ENCODE measurements at places on chromosomes 4 and X.

DNA sequence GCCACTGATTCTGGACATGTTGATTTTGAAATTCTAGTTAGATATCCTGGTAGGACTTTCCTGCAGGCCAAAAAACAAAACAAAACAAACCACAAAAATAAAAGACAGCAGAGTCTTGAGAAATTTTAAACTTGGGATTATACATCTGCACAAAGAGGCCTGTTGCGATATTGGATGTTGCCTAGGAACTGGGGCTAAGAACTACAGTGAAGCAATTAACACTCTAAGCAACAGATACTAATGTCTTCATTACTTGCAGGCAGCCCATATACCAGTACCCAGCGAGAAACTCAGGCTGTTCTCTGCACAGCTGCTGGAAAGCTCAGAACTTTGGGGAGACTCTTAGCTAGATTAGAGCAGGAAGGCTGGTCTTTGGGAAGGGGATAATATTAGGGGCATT lies 69.1 kb upstream of the SCOC start:
- no peak for DNase-seq

GRCh38 chr4:128858879-128859671 lies 49.6 kb downstream of the JADE1 start:
- DNase-seq = no peak

DNA sequence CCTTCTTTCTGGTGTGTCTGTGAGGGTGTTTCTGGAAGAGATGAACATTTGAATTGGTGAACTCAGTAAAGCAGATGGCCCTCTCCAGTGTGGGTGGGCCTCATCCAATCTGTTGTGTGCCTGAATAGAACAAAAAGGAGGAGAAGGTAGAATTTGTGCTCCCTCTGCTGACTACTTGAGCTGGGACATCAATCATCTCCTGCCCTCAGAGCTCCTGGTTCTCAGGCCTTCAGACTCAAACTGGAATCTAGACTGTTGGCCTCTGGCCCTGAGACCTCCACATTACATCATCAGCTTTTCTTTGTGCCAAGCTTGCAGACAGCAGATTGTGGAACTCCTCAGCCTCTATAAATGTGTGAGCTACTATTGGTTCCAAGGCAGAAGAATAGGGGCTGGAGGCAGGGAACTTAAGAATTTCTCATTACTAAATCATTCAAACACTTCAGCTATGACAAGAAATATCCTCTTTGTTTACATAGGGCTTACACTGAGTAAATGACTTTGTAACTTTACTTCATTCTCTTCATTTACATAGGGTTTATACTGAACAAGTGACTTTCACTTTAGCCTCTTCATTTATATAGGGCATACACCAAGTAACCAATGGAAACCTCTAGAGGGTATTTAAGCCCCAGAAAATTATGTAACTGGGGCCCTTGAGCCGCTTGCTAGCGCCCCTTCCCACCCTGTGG lies 86.9 kb upstream of the NWD2 start:
- no peak for DNase-seq

DNA sequence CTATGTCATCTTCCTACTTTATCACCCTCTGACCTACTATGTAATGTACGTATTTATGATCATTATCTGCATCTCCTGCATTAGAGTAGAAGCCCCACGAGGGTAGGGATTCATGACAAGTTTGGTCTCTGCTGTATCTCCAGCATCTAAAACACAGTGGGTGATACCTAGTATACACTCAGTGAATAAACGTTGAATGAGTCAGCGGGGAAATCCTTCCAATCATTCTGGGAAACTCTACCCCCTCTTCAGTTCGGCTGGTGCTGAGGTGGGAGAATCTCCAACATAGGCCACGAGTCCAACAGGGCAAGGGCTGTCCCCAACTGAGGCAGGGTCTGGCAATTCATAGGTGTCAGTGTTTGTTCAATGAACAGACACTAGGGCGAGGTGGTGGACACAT lies 74.4 kb upstream of the EFNB1 start:
- DNase-seq = no peak

GRCh38 chr4:85886665-85887064 lies 411.7 kb downstream of the ARHGAP24 start:
- DNase-seq = no peak

GRCh38 chrX:80667967-80668366 lies 141.7 kb downstream of the BRWD3 start:
- no peak for DNase-seq

- no peak for DNase-seq
Measured at GRCh38 chr4:62135565-62136156, 935.5 kb downstream of the ADGRL3 start.

- no peak for DNase-seq
Measured at GRCh38 chr4:150328496-150328895, 250.3 kb downstream of the DCLK2 start.

DNA sequence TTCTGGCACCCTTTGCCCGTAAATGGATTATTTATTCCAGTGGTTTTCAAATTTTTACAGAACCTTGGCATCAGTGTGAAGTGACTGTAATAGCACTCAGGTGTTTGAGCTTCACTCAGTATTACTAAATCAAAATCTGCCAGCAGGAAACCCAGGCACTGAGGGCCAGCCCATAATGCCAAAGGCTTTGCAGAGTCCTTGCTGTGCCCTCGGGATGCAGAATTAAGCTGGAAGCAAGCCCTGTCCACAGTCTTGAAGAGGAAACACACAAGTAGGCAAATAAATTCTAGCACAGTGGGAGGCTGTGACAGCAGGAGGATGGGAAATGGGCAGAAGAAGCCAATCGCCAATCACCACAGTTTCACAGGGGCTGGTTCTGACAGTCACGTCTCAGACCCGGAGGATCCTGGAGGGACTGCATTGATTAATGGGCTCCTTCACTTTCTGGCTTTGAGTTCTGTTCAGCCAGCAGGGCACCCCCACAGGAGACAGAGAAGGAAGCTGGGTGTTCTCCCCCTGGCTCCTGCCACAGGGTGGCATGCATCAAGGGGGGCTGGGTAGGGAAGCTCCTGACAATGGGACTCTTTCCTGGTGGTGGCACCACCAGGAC lies 138.8 kb downstream of the MTNR1A start:
- no peak for DNase-seq

GRCh38 chrX:20225488-20225833 lies 41.2 kb downstream of the RPS6KA3 start:
- DNase-seq = no peak

DNA sequence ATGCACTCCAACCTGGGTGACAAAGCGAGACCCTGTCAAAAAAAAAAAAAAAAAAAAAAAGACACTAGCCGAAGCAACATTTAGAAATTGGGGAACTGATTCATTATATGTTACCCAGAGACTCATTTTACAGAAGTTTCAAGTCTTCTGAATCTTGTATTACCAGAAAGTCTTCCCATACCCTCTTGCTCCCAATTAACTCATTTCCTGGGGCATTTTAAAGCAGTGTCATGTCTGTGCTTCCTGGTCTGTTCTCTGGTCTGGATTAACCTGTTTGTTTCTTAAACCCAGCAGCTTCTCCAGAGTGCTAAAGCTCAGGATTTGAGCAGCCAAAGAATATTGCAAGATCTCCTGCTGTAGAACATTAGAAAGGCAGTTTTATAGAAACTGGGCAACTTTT lies 43.7 kb downstream of the FRMPD3 start:
- DNase-seq = no peak

GRCh38 chr4:23290656-23291055 lies 597.9 kb downstream of the GBA3 start:
- no peak for DNase-seq

DNA sequence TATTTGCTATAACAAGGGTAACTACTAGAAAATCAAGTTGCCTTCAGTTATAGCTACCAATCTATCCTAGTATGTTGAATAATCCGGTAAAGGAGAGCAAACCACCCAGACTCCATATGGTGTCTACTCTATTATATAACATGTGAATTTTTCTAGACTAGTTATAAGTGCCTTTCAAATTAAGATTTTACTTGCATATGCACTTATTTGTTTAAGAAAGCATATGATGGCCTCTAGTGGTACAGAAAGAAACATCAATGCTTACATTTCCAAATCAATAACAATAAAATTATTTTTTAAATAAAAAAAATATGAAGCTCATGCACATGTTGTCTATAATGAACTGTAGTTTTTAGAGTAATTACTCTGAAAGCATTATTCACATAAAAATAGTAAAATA lies 1516.4 kb upstream of the PABPC4L start:
- no peak for DNase-seq

DNA sequence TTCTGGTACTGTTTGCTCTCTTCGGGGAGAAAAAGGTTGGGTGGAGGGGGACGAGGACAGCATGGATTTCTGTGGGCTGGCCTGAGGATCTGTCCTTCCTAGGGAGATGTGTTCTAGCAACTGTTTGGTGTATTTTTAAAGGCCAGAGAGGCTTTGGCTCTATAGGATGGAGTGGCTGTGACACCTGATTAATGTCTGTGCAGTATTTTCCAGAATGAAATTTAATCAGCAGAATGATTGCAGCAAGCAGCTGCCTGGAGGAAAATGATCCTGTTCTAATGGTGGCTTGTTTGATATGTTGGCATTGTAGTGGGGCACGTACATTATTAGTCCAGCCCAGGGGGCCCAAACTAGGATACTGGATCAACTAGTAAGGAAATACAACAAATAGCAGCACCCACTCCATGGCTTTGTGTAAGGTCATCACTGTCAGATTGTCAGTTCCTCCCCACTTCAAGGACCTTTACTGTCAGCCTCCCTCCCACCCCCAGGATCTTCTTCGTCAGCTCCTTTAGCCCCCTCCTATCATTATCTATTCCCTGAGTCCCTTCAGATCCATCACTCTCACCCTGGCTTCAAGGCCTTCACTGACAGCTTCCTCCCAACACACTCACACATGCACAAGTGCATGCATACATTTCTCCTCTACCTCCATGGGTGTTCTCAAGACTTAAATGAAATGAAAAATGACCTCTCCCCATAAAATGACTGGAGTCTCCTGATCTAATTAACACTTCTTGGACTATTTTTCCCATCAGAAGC lies 10.4 kb upstream of the TMEM255A start:
- DNase-seq = no peak

DNA sequence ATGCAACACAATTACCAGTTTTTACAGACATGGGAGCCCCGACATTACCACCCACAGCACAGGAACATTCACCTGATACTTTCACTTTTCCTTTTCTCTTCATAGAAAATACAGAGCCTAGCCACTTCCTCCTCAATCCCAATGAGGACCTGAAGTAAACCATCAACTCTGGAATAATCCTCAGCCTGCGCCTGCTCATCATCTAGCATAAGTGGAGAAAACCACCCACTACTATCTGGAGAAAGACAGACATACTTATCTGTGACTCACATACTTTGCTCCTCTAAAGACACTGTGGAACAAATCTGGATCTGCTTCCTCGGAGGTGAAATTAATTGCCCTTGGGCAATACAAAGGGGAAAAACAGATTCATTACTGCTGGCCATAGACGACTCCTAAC lies 47.8 kb downstream of the ZCCHC13 start:
- DNase-seq = no peak

GRCh38 chrX:35858361-35858760 lies 60.2 kb downstream of the MAGEB16 start:
- DNase-seq = no peak

DNA sequence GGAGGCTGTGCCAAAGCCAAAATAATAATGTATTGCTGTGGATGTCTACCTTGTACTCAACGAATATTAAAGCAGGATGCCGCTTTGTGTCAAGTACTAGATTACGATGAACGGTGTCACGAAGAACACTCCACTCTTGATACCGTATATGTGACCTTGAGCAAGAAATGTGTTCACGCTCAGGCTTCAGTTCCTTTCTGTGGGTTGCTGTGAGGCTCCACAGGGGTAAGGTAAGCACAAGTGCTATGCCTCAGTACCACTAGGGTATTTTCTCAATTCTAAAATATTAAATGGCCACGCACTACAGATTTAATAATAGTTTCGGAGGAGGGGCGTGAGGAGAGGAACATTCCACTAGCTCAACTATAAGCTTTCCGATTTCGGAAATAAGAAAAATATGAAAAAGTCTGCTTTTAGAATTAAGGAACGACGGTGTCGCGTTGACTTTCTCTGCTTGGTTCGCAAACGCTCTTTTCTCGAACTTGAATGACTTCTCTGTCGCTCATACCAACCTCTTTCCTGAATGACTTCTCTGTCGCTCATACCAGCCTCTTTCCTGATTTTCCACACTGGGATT lies 607 bp upstream of the SCOC start:
- no peak for DNase-seq

GRCh38 chr4:4874254-4874653 lies 14.8 kb downstream of the MSX1 start:
- DNase-seq = no peak

DNA sequence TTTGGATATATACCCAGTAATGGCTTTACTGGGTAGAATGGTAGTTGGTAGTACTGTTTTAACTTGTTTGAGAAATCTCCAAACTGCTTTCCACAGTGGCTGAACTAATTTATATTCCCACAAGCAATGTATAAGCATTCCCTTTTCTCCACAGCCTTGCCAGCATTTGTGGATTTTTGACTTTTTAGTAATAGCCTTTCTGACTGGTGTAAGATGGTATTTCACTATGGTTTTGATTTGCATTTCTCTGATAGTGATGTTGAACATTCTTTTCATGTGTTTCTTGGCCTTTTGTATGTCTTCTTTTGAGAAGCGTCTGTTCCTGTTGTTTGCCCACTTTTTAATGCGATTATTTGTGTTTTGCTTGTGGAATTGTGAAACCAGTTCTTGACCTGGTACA lies 290.5 kb downstream of the BMPR1B start:
- DNase-seq = no peak

DNA sequence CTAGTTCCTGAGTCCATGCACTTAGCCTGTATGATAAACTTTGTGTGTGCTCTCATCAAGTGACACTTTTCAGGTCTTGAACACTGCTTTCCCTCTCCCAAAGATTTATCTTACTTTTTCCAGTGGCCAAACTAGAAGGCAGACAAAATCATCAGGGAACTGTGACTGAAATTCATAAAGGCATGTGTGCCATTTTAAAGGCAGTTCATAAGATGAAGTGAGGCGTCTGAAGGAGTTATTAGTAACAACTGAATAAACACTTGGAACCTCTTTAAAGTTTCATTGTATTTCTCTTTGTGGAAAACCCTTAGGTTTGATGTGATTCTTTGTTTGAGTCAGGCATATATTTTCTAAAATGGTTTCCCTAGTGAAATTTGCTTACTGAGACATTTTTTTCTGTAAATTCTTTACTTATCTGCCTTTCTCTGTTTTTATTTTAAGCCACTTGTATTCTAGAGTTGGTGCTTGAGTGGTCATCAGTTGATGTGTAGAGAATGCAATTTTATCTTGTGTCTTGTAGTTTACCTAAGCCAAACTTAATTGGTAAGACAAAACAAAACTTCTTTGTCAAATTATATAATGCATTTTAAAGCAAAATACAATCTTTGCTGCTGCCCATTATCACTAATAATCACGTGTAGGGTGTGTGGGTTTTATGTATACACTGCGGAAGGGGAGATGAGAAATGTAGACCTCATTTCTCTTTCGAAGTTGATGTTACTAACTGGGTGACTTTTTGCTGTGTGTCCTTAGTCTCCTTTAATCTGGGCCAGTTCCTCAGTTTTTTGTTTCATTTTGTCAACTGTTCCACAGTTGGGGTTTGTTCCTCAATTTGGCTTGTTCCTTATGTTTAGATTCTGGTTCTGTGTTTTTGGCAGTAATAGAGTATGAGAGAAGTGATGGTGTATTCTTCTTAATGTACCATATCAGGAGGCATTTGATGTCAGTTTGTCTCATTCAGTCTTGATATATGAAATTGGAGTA lies 56.8 kb downstream of the RBPJ start:
- no peak for DNase-seq
